ENCODE measurements at places on chromosomes 11 and 22.

DNA sequence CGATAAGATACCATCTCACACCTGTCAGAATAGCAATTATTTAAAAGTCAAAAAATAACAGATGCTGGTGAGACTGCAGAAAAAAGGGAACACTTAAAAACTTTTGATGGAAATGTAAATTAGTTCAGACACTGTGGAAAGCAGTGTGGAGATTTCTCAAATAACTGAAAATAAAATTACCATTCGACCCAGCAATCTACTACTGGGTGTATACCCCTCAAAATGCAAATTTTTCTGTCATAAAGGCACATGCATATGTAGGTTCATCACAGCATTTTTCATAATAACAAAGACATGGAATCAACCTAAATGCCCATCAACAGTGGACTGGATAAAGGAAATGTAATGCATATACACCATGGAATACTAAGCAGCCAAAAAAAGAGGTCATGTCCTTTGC is 10.5 kb downstream of the SLC22A9 start:
- DNase-seq: no peak

GRCh38 chr11:104891135-104891534 is 7.1 kb downstream of the CASP12 start:
- peak; percentile 75 for DNase-seq

DNA sequence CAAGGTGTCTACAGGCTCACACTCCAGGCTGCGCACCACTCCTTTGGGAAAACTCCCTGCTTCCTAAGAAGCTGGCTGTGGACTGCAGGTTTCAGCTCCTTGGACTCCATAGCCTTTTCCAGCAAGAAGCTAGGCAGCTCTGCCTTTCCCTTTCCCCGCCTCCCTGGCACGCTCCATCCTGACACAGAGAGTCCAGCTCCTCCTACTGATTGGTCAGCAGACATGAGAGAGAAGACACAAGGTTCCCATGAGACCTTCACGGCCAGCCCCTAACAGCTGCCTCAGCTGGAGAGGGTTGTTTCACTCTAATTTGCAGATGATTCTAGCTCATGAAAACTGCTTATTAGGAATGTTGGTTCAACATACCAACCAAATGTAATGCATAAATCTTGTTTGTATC is 27.6 kb downstream of the TENM4 start:
- DNase-seq: peak; percentile 96

GRCh38 chr11:36354221-36355003 is 58.3 kb downstream of the PRR5L start:
- DNase-seq: peak; percentile 89

GRCh38 chr22:19882446-19883381 is 28.0 kb upstream of the GNB1L start:
- no peak for DNase-seq

DNA sequence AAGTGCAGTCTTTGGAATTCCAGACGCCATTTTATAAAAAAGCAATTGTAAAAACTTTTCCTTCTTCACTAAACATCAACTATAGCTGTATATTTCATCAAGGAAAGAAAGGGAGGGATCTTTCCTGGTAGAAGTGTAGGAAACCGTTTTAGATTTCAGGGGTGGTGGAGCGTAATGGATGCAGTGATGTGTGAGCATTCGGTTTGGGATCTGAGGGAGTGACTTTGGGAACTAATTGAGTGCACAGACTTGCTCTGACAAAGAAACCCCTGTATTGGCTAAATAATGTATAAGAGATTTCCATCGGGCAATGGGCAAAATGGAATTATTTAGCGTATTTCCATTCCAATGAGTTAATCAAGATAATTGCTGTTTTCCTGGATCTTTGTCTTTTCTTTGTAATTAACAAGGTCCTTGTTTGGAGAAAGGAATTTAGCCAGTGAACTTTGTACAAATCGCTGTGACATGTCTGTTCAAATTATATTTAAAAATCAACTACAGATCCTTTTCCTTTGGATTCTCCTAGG is 125.0 kb upstream of the NARS2 start:
- no peak for DNase-seq

GRCh38 chr11:102410382-102410784 is 42.2 kb downstream of the TMEM123 start:
- DNase-seq: peak; percentile 59

Data from fibroblast of skin of abdomen (primary cell).